ENCODE measurements at places on chromosomes 7 and 10.

DNA sequence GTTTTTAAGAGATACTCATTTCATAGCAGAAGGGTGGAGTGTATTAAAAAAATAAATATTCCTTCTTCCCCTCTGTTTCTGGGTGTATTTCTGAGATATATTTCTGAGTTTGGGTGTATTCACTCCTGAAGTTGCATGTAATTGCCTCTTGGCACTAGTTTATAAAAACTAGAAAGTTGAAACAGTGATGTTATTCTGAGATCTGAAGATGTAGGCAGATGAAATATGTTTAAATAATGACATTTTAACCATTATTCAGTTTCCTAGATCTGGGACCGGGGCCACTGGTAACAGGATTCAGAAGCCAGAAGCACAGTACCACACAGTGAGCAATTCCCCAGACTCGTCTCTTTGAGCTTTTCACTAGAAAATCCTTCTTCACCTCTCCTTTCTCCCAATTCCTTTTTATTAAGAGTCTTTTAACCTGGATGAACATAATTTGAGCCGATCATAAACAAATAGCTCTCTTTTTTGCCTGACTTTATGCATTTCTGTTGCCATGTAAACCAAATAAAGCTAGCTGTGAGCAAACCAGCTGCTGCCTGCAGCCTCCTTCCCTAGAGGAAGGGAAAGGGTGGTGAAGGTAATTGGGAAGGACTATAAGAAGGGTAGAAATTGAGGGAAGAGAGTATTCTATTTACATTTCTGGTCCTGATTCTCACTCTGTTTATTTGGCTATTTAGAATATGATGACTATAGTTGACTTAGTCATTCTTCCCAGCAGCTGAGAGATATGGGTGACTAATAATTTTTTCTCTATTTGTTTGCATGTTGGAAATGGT is 101.8 kb upstream of the STRIP2 start:
- DNase-seq = no peak

- DNase-seq = no peak
These were observed 292.2 kb upstream of the TAC1 start for GRCh38 chr7:97439637-97440214.

GRCh38 chr10:79017882-79018520 is 50.8 kb upstream of the ZMIZ1 start:
- no peak for DNase-seq

- no peak for DNase-seq
These were observed 132.8 kb downstream of the WNT2 start for GRCh38 chr7:117190104-117190503.

DNA sequence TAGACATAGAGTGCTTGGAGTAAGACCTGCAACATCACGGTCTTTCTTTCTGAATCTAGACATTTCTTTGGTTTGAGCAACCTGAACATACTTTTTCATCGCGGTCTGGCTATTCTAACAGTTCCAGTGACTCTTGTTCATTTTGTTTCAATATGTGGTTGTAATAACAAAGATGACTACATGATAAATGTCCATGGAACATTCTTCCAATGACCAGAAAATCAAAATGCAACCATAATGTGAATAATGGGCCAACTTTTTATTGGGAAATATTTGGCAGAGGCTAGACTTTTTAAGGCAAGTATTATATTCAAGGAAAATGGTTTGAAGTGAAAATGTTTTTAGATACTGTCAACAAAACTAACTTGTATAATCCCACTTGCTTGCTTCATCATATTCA is 282.5 kb downstream of the INHBA start:
- DNase-seq = no peak

All from DMS 273 treated with DMSO at 0.1 percent for 48 hours (cell line).